ENCODE measurements at places on chromosomes 6 and 20.

DNA sequence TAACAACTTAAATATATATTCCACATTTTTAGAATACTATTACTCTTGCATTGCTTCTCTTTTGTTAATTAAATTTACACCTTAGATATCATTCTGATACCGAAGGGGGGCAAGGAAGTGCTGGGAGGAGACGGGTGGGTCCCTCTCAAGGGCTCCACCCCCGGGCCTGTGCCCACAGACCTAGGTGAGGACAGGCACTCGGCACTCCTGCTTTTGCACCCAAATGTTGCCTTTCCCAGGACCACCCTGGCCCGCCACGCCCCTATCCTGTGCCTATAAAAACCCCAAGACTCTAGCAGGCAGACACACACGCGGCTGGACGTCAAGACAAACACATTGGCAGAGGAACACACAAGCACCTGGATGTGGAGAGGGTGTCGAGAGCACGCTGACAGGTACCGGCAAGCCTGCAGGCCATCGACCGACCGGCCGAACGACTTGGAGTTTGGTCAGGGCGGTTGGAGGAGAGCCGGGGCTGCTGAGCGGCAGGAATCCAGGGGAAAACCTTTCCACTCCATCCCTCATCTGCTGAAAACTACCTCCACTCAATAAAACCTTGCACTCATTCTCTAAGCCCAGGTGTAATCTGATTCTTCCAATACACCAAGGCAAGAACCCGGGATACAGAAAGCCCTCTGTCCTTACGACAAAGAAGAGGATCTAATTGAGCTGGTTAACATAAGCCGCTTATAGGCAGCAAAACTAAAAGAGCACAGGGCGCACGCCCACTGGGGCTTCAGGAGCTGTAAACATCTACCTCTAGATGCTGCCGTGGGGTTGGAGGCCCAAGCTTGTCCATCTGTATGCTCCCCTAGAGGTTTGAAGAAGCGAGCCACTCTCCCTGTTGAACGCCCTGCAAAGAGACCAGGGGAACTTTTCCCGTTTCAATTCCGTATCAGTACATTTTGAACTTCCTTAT, 197.4 kb upstream of the PRSS16 start:
- peak; percentile 22 for DNase-seq

DNA sequence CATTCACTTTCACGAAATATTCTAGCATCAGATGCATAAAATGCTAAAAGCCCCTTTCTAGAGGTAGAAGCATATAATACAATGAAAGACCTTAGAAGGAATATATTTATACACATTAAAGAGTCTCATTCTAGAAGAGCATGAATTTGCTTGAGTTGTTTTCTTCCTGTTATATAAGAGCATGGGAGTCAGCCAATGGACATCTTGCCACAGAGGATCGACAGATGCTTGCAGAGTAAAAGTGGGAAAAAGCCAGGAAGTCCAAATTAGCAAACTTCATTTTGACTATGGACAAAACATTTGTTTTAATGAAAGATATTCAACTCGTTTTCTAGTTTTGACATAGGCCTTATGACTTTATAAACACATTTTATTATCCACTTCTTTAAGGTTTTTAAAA, 44.2 kb upstream of the RIPPLY2 start:
- no peak for DNase-seq

DNA sequence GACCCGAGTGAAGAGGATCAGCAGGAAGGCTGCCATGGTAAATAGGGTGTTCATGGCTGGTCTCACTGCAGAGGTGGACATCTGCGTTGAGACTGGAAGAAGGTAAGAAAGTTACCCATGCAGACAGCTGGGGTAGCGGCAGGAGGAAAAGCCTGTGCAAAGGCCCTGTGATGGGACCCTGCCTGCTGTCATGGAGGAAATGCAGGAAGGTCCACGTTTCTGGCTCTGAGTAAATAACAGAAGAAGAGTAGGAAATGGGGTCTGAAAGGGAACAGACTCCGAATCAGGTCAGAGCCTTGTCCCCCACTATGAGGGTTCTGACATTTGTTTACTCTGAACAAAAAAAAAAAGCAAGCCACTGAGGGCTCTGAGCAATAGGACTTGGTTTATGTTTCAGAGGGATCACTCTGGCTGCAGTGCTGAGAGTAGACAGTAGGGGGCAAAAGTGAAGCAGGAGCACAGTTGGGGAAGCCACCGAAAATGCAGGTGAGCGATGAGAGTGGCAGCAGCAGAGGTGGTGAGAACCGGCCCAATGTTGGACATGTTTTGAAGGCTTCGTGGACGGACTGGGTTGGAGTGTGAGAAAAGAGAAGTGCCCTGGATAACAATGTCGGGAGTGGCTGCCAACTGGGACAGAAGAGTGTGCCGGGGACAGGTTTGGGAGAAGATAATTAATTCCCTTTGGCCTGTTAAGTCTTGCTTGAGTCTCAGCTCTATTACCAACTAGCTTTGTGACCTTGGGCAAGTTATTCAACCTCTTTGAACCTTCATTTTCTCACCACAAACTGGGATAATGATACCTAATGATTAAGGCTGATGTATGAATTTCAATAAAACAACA, 57.9 kb upstream of the MAP7 start:
- peak; percentile 93 for DNase-seq

DNA sequence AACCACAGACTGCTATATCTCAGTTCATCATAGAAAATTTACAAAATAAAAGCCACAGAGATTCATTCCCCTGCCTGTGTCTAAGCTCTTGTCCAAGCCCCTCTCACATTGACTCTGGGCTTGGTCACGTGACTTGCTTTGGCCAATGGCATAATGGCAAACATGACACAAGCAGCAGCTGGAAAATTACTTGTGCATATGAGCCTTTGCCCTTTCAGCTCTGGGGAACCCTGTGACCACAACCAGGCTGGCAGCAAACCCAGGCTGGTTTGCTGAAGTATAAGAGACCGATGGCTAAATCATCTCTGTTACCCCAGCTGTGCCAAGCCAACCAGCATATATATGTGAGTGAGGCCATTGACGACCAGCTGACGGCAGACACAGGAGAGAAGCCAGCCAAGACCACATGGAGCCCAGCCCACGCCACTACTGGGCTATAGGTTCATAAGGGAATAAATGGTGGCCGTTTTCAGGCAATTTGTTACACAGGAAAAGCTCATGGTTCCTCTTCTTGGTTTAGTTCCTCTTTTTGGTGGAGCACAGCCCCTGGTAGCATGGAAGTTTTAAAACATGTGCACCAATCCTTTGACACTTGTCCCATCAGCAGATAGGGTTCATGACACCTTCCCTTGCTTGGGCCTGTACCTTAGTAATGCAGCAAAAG, 31.8 kb upstream of the RSPO4 start:
- no peak for DNase-seq

DNA sequence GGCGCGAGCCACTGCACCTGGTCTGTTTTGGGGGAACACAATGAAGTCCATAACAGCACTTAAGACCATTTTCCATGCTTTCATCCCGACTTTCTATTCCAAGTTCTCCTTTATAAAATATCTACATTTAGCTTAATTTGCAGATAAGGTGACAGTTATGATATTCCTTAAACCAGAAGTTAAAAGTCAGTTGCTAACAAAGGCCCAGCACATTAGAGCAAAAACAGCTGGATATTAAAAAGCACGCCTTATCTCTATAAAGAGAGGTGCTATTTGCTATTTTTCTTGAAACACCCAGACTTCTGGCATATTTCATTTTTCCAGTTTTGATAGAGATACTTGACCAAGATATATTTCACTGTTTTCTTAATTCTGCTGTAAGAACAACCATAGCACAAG, 15.8 kb downstream of the OR2B2 start:
- DNase-seq: no peak

GRCh38 chr6:30735668-30736314, 6.7 kb downstream of the FLOT1 start:
- no peak for DNase-seq

- no peak for DNase-seq
These were observed 9.3 kb upstream of the MAK start for GRCh38 chr6:10847684-10848083.

- no peak for DNase-seq
These were observed 8.8 kb upstream of the PIM1 start for GRCh38 chr6:37160922-37161778.

DNA sequence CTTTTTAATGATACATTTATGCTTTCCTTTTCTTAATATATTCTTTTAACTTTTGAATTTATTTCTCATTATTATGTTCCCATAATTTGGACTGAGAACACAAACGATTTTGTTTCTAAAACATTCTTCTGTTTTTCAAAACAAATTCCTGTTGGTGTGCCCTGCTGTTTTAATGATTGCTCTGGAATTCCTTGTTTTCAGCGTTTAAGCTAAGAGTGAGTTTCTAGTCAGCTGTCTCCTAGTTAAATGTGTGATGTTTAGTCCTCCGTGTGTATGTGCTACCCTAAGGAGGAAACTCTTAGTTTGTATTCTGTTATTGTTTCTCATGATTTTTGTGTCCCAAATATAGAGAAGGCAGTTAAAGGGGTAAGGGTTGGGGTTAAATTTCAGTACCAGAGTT, 306.1 kb upstream of the RGS17 start:
- DNase-seq: no peak

- no peak for DNase-seq
These were observed 36.9 kb downstream of the CEBPB start for GRCh38 chr20:50227506-50227905.

DNA sequence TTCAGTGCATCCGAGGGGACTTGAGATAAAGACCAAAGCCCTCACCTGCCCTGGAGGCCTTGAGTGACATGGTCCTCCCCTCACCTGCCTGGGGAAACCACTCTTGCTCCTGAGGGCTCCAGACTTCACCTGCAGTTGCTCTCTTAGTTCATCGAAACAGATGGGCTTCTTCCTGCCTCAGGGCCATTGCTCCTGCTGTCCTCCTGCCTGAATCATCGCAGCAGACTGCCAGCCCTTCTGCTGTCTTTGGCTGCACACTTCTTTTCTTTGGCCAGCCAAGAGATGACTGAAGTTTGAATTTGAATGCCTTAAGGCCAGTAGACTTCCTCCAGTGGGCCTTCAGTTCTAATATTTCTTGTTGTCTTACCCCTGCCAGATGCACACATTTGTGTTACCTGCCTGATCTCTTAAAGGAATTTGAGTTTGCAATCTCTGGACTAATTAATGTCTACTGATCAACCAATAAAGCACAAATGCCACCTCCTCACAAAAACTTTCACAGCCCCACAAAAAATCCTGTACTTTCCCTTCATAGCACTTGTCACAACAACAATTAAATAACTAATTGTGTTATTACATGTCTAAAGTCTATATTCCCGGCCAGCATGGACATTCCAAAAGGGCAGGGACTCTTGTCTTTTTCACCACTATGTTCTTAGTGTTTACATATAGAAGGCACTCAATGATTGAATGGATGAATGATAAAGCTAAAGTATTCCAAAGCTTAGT, 56.7 kb upstream of the SGK1 start:
- DNase-seq: no peak

DNA sequence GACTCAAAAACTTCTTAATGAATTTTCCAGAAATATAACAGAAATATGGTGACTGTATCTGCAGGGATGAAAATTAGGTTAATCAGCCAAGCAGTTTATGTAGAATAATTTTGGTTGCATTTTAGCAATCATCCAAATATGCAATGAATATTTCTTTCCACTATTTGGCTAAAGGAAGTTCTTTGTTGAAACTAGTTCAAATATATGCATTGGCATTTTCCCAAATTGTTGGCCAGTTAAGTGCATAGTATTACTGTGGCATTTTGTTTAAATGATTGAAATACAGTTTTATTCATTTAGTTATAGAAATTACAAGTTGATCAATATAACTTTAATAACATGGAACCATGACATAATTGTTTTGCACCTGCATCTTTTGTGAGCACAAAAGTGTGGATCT, 115.5 kb downstream of the DOK5 start:
- DNase-seq: no peak
